DMS153 (cell line): ENCODE measurements at places on chromosomes 6 and 20.

- DNase-seq: no peak
These were observed 19.0 kb downstream of the THBS2 start for GRCh38 chr6:169234634-169235033.

DNA sequence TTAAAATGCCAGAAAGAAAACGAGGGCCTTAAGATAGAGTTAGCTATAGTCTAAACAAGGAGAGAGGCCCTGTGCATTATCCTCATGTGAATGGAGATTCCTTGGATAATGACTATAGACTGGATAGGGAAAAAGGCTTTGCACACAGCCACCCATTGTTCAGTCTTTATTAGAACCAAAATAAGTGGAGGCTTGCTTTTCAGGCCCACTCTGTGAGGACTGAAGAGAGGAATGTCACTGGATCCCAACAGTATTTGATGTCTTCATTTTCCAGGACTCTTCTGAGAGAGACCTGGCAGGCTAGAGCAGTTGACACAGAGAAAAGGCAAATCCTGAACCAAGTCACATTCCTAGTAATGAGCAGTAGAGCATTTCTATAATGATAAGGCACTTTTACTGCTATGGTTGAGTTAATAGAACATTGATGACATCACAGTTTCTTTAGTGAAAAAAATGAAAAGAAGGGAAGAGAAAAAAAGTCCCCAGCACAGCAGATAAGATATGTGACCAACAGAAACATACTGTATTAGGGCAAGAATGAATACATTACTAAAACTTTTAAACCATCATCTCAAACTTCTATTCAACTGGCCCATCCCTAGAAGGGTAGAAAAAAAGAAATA is 315.1 kb downstream of the EPHA7 start:
- no peak for DNase-seq

DNA sequence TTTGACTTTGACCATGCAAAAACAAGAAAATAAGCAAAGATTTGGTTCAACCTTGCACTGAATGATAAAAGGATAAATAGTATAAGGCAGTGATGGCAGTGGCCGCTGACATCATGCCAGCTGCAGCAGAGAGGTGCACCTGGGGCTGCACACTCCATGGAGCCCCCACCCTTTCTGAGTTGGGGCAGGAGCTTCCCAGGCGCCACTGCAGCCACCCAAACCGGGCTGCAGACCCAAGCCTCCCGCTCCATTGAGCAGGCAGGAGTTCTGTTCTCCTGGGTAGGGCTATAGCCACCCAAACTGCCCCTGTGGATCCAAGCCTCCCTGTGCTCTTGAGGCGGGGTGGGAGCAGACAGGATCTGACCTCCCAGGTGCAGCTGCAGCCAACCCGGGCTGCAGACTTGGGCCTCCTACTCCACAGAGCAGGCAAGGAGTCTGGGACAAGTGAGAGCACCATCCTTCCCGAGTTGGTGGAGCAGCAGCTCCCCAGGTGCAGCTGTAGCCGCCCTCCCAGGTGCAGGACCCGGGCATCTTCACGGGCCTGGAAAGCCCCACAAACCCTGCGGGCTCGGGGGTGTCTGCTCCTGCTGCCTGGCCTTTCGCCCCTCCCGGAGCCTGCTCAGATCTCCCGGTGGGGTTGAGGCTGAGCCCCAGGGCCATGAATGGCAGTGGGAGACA is 537.9 kb downstream of the TENT5A start:
- DNase-seq: peak; percentile 20

- DNase-seq: no peak
These were observed 56.6 kb downstream of the PCMT1 start for GRCh38 chr6:149806127-149806526.

GRCh38 chr6:154411076-154411475 is 54.5 kb upstream of the IPCEF1 start:
- no peak for DNase-seq

DNA sequence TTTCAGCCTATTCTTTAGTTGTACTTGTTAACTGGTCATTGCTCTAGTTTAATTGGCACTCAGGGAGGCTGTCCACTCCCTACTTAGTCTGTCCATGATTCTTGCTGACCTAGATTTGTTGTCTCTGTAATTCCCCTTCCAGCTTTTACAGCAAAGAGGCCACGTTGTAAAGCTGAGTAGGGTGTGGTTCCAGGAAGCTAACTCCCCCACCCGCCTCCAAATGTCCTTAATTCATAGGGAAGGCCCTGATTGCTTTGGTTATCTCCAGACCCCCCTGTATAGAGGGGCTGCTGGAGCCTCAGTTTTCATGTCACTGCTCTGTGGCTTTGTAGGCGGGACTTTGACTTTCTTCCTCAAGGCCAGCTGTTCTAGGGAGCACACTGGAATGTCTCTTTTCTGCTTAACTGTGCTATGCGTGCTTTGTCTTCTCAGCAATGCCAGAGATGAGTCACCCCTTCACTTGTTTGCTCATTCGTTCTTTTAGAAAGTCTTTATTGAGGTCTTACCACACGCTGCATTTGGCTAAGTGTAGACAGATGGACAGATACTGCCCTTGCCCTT is 175.1 kb upstream of the JAG1 start:
- no peak for DNase-seq

- no peak for DNase-seq
These were observed 72.4 kb downstream of the FGD2 start for GRCh38 chr6:37077905-37078296.

GRCh38 chr6:35148167-35148741 is 7.1 kb upstream of the TCP11 start:
- DNase-seq: no peak

DNA sequence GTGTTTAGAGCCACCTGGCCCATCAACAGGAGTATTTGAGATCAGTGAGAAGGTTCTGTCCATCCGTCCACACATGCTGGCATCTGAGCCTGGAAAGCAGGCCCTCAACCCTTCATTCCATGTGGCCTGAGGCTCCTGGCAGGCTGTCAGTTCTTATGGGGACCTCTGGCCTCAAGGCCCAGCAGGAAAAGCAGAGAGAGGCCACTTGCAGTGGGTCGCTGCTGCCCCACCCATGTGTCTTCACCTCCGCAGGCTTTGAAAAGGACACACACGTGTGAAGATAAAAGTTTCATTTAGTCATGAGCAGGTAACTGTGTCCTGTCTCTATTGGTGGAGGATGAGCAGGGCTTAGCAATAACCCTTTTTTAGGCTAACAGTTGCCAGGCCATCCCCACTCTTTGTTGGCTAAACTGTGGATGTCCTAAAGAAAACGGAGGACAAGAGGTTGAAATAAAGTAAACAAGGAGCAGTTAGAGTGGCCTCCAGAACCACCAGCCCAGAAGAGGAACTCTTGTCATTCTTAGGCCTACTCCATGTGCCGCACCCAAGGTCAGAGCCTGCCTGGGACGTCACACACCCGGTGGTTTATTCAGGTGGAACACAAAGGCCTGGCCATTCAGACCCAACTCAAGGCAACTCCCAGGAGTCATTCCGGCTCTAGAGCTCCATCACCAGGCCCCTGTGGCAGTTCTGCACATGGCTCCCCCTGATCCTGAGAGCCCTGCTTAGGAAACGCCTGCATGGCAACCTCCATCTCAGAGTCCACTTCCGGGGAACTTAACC is 143.4 kb upstream of the CST7 start:
- DNase-seq: no peak

DNA sequence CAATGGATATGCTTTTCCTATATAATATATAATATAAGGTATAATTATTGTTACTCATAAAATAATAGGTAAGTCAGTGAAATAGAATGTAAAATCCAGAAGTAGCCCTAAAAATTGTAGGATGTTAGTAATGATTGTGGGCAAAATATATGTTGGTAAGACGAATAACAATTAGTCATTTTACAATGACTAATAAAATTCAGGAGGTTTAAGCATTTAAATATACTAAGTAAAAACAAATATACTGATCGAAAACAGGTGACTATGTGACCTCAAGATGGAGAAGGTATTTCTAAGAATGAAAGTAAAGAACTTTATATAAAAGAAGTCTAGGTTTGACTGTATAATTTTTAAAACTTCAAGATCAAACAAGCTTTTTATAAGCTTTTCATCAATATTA is 28.9 kb downstream of the FUCA2 start:
- no peak for DNase-seq

DNA sequence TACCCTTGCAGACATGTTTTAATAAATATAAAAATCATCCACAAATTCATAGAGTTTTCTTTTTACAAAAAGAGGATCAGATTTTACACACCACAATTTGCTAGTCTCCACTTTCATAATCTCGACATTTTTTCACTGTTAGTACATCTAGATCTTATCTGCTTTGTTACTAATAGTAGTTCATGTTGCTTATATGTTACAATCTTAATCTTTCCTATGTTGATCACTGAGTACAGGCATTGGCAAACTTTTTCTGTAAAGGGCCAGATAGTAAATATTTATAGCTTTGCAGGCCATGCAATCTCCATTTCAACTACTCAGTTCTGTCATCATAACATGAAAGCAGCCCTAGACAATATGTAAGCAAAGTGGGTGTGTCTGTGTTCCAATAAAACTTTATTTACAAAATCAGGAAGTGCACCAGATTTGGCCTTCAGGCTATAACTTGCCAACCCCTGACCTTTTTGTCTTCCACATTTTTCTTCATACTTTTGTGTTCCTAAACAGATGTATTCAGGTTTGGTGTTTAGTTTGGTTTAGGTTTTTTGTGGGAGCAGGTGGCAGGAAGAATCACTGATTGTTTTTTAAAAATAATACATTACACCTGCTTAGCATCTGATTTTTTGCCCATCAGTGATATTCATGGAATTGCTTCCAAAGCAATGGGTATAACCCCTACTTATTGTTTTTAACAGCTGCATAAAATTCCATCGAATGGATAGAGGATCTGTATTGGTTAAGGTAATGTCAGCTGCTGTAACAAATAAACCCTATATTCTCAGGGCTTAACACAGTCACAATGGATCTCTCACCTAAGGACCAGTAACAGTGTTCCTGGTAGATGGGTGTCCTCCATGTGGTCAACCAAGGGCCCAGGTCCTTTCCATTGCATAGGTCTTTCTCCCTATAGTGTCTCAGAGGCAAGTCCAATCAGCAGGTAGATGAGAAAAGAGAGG is 61.2 kb downstream of the EYA2 start:
- DNase-seq: no peak

GRCh38 chr20:59392736-59393135 is 92.3 kb downstream of the EDN3 start:
- no peak for DNase-seq

DNA sequence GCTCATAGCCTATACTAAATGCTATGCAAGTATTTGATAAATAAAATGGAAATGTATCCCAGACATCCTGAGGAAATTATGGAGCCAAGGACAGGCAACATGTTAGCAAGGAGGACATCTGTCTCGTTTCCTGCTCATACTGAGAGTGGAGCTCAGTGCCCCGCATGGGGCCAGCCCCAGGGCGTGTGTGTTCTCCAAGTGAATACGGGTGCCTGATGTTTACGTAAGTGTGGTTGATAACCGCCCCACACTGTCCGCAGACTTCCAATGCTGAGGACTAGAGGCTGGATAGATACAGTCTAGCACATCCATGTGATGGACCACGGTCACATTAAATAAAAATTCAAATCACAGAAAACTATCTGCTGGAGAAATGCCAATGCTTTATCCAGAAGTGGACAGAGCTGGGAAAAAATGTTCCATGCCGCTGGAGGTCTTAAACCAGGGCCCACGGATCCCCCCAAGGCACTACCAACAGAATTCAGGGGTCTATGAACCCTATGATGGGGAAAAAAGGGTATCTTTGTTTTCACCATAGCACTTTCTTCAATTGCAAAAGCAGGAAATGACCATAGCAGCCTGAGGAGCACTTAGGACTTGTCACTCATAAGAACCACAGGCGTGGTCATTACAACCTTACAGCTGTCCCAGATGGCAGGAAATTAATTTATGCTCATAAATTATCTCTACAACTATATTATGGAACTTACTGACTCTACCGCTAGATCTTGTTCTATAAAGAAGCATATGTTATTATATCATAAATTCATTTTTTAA is 24.9 kb downstream of the TGM2 start:
- peak; percentile 73 for DNase-seq

DNA sequence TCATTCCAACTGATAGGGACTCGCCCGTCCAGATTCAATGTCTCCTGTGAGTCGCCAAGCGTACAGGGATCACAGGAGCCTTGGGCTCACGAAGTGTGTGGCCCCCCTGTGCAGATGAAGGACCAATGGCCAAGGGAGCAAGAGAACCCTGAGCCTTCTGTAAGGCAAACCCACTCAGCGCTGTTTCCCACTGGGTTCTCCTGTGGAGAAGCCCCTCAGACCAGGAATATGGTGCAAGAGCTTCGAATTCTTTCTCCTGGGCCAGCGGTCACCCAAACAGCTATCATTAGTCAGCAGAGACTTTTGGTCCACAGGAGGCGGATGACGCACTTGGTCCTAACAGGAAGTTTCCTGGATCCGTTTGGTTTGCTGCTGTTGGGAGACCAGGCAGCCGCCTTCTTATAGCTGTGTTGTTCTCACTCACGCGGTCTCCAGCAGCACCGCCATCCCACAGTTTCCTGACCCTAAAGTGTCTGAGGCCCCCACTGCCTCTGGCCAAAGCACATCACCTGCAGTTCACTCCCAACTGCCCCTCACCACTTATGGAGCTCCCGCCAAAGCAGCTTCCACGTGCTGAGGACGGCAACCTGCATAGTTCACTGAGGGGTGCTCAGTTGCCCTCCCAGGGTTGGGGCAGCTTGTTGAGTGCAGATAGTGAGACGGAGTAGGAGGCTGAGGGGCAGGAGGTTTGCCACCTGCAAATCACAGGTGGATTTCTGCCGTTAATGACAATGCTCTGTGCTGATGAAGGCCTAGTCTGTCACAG is 268.6 kb downstream of the ERMARD start:
- no peak for DNase-seq

DNA sequence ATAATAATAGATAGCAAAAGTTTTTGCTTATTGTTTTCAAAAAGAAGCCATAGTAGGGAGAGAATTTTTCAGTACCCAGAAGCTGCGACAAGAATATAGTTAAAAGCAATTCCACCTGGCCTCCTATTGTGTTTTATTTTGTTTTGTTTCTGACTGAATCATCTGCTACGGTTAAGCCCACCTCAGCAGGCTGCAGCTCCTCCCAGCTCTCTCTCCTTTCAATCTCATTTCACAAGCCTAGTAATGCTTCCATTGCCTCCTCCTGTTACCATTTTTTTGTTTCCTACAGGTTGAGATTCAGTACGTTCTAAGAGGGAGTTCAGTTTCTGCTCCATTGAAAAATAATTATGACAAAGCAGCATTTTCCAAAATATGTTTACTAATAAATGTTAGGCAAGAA is 77.9 kb downstream of the PCSK2 start:
- DNase-seq: no peak

- no peak for DNase-seq
These were observed 86.2 kb downstream of the PFDN4 start for GRCh38 chr20:54294094-54294493.

DNA sequence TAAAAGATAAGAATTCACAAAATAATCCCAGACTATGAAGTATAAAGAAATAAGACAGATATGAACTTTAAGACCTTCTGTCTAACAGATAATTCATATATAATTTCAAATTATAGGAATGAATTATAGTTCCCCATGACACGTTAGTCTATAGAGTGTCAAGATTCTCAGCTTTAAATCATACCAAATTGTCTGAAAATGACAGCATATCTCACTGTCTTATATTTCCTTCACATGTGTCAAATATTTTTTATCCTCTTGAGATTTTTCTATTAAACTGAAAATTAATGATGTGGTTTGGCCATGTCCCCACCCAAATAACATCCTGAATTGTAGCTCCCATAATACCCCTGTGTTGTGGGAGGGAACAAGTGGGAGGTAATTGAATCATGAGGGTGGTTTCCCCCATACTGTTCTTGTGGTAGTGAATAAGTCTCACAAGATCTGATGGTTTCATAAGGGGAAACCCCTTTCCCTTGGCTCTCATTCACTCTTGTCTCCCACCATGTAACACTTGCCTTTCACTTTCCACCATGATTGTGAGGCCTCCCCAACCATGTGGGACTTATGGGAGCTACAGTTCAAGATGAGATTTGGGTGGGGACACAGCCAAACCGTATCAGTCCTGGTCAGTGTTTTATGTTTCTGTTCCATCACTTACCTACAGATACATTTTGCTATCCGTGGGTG is 825.3 kb upstream of the GJE1 start:
- no peak for DNase-seq
